ENCODE measurements at places on chromosomes 3 and 15. TPM values are rescaled to one million over a fixed set of nuclear protein-coding genes. Genes with fewer than 3 reads are reported as not detected.

PRR23B gene
- total RNA-seq = not detected

PLCB2 gene
- total RNA-seq = 170 TPM

MCCC1 gene
- total RNA-seq = 157 TPM

BCHE gene
- 2.6 TPM for total RNA-seq

SCG5 gene
- total RNA-seq = not detected

FES gene
- total RNA-seq = 76.7 TPM

ZDHHC23 gene
- total RNA-seq = 7.2 TPM

NR2E3 gene
- total RNA-seq = 0.61 TPM

LOXL1 gene
- total RNA-seq = 8.7 TPM

WNT7A gene
- total RNA-seq = 5.6 TPM

PGBD4 gene
- 0.61 TPM for total RNA-seq

LRRC2 gene
- 4.2 TPM for total RNA-seq

KCNMB2 gene
- not detected for total RNA-seq

MUC20 gene
- total RNA-seq = 20.3 TPM

MAPKAPK3 gene
- 57.8 TPM for total RNA-seq
